ENCODE measurements at places on chromosomes 16 and 17. TPM values are rescaled to one million over a fixed set of nuclear protein-coding genes. Genes with fewer than 3 reads are reported as not detected.

GRCh38 chr16:46627746-46628145 lies 6.6 kb upstream of the SHCBP1 start:
- DNase-seq: no peak

GRCh38 chr16:85819245-85819644 lies 19.8 kb downstream of the COX4I1 start:
- DNase-seq: peak; percentile 76

DNA sequence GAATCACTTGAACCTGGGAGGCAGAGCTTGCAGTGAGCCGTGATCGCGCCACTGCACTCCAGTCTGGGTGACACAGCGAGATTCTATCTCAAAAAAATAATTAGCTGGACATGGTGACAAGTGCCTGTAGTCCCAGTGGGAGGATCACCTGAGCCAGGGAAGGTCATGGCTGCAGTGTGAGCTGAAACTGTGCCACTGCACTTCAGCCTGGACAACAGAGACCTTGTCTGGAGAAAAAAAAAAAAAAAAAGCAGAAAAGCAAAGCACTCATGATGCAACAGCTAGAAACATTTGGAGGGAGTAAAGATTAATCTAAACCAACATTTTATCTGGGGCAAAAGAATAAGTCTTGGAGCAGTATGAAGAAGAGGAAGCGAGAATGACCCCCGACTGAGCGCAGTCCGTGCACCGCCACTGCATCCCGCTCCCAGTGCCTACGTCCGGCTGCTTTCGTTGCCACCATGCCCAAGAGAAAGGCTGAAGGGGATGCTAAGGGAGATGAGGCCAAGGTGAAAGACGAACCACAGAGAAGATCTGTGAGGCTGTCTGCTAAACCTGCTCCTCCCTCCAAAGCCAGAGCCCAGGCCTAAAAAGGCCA lies 8.2 kb downstream of the PRPSAP1 start:
- DNase-seq: no peak

PTX4 gene
- not detected for total RNA-seq

DNA sequence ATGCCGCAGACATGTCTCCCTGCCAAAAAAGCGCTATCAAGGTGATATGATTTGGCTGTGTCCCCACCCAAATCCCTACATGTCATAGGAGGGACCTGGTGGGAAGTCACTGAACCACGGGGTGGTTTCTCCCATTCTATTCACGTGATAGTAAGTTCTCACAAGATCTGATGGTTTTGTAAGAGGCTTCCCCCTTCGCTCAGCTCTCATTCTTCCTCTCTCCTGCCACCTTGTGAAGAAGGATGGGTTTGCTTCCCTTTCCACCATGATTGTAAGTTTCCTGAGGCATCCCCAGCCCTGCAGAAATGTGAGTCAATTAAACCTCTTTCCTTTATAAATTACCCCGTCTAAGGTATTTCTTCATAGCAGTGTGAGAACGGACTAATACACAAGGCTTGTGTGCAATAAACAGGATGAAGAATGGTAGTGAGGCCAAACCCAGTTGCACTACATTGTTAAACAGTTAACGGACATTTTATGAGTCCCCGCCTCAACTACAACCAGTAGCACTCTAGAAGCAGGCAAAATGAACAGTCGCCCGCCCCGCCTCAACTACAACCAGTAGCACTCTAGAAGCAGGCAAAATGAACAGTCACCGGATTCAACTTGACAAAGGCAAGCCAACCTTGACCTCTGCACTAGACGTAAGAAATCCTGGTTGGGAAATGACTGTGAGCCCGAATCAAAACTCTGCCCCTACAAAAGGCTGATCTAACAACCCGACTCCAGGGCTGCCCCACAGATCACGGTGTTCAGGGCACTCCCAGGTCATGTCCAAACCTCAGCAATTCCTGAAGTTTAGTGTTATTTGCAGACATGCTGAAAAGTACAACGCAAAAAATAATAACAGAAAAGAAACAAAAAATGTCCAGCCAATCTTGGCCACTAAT lies 26.3 kb downstream of the VPS53 start:
- DNase-seq: no peak

DNA sequence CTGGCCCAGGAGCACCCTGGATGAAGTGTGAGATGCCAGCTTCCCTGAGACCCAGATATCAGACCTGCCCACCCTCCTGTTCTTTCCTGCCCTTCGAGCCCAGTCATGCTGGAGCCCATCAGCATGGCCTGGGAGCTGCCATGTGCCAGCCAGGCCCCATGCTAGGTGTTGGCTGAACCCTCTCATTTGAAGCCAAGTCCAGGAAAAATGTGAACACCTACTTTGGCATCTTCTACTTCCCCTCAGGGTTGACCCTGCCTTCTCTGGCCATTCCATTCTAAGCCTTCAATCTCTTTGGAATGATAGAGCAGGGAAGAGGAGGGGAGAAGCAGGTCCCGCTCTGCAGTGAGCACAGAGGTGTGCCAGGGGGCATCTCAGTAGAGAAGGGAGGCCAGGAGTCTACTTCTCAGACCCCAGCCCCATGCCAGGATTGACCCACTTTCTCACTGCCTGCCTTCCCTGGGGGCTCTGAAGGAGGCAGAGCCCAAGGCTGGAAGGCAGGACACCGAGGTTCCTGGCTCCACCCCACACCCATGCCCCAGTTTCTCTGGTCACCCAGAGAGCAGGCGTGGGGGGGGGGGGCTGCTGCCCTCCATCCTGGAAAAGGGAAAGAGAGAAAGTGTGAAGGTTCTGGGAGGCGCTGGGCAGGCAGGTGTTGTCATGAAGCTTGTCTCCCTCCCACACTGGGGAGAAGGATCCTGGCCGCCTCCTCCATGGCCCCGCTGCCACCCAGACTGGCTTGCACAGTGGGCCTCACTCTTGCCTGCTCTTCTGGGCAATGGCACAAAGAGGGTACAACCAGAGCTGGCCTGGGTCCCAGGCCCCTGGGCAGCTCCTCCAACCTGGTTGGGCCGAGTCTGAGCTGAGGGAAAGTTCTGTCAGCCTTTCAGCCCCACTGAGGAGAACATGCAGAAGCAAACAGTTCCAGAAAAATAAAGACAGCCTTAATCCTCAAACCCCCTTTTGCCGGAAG lies 9.3 kb downstream of the HDAC5 start:
- no peak for DNase-seq

KRT16 gene
- 3.0 TPM for total RNA-seq

DNA sequence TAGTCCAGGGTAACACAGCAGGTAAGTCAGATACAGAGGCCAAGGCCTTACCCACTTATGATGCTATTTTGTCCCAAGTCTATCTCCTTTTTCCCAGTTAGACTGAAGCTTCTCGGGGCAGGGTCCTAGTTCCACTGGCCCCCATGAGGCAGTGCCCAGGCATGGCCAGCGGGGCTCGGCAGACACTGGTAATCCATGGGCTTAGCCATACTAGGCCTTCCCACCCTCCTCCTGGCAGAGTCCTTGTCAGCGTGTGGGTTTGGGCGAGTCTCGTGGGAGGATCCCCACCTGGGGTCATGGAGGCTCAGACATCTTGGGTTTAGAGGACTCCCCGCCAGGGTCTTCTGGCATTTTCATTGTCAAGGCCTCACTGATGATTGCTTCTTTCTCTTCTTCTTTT lies 84.7 kb upstream of the BRD7 start:
- no peak for DNase-seq

GRCh38 chr16:56909527-56909979 lies 22.4 kb upstream of the HERPUD1 start:
- no peak for DNase-seq

LRRC75A gene
- 20.2 TPM for total RNA-seq

NHLRC4 gene
- 22.3 TPM for total RNA-seq

- DNase-seq: peak; percentile 70
Measured at GRCh38 chr17:7404737-7405349, 946 bp upstream of the TMEM256 start.

DNA sequence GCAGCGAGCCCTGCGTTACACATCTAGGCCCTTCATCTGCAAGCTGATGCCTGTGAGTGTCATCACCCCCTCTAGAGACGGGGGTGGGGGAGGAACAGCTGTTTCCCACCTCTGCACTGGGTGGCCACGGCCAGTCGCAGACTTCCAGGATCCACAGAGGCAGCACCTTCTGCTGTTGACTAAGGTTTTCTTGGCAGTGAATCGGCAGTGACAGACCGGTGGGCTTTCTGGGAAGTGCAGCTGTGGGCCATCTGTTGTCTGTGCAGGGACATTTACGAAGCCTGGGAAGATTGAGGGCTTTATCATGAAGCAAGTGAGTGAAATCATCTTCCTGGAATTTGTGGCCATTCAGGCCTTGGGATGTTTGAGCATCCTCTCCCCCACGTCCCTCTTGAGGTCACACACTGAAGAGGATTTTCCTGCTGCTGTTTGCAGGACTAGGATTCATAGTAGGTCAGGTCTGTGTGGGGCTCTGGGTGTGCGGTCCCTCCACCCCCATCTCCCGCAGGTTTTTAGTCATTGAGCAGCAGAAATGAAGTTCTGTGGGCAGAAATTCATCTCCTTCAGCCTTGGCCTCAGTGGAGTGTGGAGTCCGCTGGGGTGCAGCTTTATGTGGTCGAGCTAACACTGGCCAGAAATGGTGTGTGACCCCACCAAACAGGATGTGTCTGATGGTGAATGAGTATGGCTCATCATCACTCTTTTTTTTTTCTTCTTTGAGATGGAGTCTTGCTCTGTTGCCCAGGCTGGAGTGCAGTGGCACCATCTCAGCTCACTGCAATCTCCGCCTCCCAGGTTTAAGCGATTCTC lies 12.0 kb downstream of the PGS1 start:
- peak; percentile 48 for DNase-seq

- DNase-seq: no peak
Measured at GRCh38 chr17:70128727-70129238, 40.5 kb upstream of the KCNJ2 start.

DNA sequence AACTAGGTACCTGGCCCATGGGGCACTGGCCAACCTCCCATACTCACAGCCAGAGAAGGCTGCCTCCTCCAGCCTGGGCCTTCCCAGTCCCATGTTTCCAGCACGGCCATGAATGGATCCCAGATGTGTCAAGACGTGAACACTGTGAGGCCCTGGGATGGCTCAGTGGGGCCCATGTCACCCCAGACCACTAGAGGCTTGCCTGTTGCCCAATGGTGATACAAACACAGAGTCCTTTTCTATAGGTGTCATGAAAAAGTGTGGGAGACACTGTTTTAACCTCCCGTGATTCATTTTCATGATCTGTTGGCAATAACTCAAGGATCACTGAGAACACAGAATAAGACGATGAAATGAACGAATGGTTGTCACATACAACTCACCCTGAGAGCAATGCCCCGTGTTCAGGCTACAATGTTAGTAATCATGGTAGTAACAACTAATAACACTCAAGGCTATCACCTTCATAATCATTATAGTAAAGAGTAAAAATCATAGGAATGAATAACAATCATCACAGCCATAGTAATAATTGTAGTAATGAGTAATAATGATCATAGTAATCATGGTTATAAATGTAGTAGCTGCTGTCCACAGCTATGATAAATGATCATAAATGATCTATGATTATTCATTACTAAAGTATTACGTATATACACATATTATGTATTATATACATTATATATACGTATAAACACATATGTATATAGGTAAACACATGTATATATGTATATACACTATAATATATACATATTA lies 64.0 kb downstream of the DYNLRB2 start:
- no peak for DNase-seq

- no peak for DNase-seq
Measured at GRCh38 chr16:372302-372983, 2.1 kb upstream of the MRPL28 start.

- no peak for DNase-seq
Measured at GRCh38 chr17:27590864-27591263, 40.1 kb upstream of the LGALS9 start.

DNA sequence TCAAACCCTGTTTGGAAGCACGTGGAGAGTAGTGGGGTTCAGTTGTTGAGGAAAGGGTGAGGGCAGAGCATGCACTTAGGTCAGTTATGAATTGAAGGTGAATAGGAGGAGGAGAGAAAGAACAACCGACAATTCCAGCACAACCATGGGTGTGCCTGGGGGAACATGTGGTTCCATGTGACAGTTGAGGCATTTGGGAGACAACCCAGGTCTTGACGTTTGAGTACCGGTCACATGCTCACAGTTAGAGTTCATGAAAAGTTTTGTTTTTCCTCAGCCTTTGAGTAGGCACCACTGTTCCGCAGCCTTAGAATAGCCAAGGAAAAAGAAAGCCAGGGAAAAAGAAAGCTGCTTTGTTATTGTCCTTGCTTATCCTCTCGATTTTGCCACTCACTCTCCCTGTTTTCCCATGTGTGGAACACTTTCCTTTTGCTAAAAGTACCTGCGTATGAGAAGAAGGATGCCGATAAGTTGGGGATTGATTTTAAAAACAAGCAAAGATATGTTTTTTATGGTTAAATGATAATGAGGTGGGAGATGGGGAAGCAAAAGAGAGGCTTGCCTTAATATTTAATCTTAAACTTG lies 25.6 kb upstream of the ABCC11 start:
- no peak for DNase-seq

DNA sequence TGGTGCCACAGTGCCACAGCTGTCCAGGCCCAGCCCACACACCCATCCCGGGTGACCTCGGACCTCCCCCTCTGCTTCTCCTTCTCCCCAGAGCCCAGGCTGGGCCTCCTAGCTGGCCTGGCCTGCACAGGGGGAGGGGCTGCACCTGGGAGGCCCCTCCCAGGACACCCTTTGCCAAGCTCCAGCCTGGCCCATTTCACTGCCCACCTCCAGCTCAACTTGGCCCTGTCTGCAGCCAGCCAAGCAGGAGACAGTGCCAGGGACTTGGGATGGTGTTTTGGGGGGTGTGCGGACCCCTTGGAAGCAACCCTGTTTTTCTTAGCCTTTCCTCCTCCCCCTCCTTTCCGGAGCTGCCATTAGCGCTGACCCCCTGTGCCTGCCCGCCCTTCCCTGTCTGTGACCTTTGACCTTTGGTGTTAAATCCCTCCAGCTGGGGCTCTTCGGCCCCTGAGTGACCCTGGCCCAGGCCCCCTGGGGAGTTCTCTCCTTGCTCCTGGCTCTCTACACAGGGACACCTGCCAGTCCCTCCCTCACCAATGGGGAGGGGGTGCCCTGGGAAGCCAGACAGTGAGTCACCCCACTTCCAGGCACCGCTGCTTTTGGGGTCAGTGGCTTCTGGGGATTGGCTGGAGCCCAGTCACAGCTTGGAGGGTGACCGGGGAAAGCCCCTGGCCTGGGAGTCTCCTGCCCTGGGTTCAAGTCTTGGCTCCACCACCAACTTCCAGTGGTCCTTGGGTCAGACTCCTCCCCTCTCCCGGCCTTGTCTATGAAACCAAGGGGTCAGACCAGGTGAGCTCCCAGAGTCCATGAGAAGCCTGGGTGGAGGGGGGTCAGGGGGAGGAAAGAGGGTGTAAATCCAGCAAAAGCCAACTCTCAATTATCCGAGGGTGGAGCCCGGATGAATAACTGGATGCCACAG lies 1.9 kb downstream of the GLIS2 start:
- no peak for DNase-seq
